Coronary artery (tissue), 2 donors: ENCODE measurements at places on chromosomes 6 and 20.

GRCh38 chr6:45851034-45851400 lies 164.6 kb downstream of the CLIC5 start:
- no peak for DNase-seq

DNA sequence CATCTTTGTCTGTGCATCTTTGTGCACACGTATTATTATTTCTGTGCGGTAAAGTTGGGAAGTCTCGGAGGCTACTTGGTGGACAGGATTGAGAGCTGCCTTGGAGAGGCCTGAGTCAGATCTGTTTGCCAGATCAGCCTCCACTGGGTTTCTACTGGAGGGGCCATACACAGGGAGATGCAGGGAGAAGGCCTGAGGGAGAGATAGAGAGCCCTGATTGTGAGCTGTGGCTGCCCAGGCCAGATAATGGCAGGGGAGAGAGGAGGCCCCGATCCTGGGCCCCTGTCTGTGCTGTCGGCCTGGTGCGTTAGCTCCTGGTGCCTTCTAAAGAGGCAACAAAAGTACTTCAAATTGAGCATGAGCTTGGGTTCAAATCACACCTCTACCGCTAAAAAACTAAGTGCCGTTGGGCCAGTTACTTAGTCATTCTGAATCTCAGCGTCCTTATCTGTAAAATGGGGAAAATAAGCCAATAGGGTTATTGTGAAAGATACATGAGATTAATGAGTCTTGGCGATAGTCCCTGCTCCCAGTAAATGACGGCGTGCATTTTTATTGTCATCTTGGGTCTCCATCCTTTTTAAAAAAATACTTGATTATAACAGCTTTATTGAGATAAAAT lies 27.6 kb upstream of the ADA start:
- DNase-seq, result no peak

DNA sequence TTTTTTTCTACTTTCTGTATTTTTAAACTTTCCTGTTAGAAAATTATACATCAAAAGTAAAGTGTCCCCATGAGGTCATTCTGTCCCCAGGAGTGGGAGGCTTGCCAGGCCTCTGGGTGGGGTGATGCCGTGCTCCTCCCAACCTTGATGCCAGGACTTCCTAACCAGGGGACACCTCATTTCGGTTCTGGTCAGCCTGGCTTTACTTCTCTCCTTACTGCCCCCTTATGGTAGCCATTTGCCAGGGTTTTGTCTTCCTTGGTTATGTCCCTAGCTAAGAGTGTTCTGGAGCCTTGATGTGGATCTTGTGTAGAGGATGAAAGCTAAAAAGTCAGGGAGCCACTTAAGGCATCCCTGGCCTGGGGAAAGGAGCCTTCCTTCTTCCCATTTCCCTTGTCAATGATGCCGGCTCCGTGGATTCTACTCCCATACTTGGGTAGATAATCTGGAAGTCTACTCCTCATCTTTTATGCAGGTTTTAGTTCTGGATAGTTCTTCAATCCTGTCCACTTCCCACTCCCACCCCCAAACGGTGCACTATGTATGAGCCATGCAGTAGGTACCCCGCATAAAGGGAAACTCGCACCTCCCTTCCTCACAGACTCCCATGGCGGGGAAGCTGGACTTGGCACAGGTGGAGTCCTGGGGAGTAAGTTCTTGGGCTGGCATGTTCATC lies 164.1 kb upstream of the SALL4 start:
- no peak for DNase-seq

- no peak for DNase-seq
Measured at GRCh38 chr6:22328474-22328873, 31.6 kb upstream of the PRL start.

- no peak for DNase-seq
Measured at GRCh38 chr6:29789176-29789575, 38.4 kb upstream of the HLA-G start.

DNA sequence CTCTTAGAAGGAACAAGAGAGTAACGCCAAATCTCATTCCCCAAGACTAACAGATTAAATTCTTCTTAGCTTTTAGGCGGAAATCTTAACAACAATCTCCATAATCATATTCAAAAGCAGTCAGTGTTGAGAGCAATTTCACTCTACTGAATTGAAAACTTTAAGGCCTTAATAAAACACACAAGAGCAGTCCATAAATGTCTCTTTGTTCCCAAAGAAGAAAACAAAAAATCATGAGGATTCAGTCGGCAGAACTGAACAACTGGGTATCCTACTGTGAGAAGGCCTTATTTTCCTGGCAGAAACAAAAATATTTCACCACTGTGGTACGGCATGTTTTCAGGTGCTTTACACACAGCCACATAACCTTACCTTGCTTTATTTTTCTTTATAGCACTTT lies 14.4 kb downstream of the ABHD12 start:
- DNase-seq, result no peak

- DNase-seq, result no peak
Measured at GRCh38 chr20:25339608-25340007, 51.0 kb downstream of the ABHD12 start.

- DNase-seq, result no peak
Measured at GRCh38 chr6:105526225-105526872, 123.5 kb upstream of the PREP start.

DNA sequence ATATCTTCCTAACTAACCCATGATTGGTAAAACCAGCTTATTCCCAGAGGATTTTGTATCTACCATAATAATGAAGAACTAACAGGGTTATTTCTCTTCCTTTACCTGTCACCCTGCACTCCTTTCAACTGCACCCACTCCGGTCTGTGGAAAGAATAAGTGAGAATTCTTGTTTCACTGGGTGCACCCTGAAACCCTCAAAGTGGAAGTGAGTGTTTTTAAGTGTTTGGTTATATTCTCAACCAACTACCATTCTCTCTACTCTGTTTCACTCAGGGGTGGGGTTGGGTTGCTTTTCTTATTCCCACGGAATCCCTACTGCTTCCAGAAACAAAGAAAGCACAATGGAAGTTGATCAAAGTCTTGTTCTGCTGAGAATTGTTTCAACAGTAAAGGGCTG lies 42.6 kb upstream of the KHDRBS2 start:
- DNase-seq, result no peak

DNA sequence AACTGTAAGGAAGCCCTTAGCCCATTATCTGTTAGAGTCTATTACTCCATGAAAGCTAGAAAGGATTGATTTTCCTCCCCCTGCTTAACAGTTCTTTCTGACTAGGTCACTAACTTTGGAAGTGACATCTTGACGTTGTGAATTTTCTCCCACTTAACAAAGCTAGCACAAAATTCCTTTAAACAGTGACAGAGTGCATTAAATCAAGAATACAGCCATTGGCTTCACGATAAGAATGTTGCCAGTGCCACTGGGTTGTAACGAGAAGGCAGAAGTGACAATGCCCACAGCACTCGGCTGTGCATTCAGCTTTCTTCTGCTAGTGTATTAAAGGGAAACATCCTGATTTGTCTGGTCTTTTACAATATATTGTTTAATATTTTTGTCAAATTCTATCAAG lies 182.7 kb upstream of the DTNBP1 start:
- DNase-seq, result no peak

- DNase-seq, result no peak
Measured at GRCh38 chr6:160437775-160438174, 89.6 kb downstream of the SLC22A3 start.

DNA sequence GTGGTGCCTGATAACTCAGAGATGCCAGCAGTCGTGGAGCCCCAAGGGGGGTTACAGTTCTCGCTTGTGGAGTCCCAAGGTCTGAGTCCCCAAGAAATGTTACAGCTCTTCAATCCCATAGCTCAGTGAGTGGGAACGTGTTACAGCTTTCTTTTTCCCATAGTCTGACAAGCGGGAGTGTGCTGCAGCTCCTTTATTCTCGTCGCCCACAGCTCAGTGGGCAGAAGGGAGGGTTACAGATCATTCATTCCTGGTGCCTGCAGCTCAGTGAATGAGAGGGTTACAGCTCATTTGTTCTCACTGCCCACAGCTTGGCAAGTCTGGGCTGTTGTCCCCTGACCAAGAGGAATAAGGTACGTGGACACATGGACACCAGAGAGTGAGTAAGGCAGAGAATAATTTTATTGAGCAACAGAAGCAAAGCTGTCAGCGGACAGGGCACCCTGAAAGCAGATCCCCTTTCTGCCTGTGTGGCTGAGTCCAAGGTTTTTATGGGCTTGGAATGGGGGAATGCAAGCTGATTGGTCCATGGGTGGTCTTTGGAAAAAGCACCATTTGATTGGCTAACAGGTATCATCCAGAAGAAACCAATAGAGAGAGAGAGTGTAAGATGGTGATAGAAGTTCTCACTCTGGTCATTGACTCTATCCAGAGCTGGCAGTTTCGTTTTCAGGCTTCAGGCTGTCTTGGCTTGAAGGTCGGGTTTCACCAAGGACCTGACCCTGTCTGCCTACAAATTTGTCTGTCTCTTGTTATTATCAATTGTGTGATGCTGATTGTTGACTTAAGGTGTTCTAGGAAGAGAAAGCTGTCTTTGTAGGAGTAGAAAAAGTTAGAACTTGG lies 16.4 kb downstream of the RNF217 start:
- DNase-seq, result no peak

DNA sequence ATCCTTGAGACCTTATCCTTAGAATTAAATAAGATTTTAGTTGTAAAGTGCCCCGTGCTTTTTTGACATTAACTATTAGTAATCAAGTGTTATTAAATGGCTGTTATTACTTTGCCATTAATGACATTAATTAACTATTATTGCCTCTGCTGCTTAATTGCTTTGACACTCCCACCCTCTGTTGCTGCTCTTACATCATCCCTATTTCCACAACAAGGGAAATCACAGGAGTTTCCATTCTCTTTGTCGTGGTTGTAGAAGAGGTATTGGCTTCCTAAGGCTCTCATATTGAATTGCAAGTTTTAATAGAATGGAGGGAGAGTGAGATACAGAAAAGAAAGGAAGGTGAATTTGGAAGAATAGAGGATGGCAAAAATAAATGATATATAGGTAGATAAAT lies 545.8 kb downstream of the MMUT start:
- DNase-seq, result no peak

DNA sequence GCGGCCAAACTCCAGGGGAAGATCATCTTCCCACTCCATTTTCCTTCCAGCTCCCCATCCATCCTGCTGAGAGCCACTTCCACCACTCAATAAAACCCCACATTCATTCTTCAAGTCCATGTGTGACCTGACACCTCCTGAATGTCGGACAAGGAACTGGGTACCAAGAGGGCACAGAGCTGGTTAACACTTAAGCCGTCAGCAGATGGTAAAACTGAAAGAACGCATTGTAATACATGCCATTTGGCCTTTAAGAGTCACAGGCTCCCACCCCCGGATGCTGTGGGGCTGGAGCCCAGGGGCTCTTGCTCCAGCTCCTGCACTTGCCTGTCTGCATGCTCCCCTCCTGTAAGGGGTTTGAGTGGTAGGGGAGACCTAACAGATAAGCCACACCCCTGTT lies 753.9 kb downstream of the COL12A1 start:
- DNase-seq, result no peak

DNA sequence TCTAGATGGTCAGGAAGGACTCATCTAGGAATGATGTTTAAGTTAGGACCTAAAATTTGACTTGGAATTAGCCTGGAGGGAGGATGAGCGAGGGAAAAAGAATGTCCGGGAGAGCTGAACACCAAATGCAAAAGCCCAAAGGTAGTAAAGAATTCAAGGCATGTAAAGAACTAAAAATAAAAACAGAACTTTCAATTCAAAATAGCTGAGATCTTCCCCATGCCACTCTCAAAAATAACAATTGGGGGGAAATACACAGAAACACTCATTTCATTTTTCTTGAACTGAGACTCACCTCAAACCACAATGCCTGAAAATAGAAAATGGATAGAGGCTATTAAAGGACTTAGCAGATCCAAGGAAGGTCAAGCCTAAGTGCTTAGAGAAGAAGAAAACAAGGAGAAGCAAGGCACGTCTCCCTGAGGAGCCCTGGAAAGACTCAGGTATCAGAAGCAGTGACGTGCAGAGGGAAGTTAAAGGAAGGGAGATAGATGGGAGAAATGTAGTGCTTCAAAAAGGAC lies 10.4 kb downstream of the PXT1 start:
- no peak for DNase-seq

GRCh38 chr20:4836935-4837334 lies 115.2 kb downstream of the PRND start:
- no peak for DNase-seq

DNA sequence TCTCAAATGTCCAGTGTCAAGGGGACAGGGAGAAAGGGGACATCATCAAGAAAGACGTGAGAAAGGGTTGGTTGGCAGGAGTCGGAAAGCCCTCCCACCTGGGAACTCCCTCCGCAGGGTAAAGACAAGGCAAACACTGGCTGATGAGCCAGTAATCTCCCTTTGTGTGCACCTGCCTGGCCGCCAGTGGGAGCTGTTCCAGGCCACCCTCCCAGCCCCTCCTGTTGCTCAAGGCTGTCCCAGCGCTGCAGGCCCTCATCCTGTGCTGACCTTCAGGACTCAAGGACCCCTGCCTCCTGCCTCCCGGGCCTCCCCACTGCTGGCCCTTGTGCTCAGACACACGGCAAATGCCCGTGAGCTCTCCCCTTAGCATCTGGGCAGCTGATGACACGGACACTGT lies 7.4 kb downstream of the FRMD1 start:
- DNase-seq, result no peak

DNA sequence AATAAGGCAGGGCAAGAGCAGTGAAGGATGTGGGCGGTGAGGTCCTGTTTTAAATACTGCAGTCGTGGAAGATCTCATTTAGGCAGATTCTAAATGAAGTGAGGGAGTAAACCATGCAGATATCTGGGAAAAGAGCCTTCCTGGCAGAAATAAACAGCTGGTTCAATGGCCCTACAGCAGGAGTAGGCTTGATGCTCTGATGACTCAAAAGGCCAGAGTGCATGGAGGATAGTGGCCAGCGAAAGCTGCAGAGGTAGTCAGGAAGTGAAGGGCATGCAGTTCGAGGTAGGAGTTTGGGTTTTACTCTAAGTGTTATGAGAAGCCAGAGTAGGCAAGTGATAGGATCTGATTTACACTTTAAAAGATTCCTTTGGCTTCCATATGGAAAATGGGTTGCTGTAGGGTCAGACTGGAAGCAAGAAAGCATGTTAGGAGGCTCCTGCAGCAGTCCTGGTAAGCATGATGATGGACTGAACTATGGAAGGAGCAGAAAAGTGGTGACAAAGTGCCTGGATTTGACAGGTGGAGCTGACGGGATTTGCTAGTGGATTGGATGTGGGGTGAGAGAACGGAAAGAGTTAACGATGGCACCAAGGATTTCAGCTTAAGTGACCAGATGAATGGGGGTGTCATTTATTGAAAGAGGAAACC lies 150.0 kb downstream of the GJA10 start:
- no peak for DNase-seq

DNA sequence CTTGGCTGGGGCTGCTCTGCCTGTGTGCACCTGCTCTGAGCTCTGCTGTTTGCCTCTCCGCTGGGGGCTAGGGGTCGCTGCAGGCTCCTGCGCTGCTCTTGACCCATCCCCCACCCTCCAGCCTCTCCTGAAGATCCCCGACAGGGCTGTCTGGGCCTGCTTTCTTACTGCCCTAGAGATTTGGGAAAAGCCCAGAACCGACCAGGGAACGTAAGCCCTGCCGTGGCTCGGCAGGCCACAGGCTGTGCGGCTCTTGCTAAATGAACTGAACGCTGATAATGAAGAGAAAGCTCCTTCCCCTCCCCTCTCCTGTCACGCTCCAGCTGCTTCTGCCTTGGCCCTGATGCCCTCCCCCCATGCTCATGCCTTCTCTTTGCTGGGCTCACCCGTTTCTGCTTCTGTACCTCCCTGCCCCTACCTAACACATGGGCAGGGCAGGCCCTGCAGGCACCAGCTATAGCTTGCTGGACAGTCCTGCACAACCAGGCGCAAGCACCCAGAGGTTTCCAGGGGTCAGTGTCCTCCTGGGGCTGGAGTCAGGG lies 32.0 kb upstream of the PCMTD2 start:
- DNase-seq, result no peak

- DNase-seq, result no peak
Measured at GRCh38 chr6:41503827-41504465, 42.2 kb upstream of the FOXP4 start.
